Aorta (tissue), 5 donors: ENCODE measurements at places on chromosomes 11 and 22.
A peak's percentile ranks its signal among the peaks of the same experiment; 100 is the strongest.

- DNase-seq: no peak
- H3K27me3 ChIP-seq: no peaks in the 10 kb centered on the region
- no peaks in the 10 kb centered on the region for H3K36me3 ChIP-seq
- H3K4me3 ChIP-seq: no peak overlapping the region
- no peaks in the 10 kb centered on the region for H3K4me1 ChIP-seq
- no peak overlapping the region for H3K27ac ChIP-seq
These were observed 363.1 kb downstream of the MN1 start for GRCh38 chr22:27438271-27438980.

DNA sequence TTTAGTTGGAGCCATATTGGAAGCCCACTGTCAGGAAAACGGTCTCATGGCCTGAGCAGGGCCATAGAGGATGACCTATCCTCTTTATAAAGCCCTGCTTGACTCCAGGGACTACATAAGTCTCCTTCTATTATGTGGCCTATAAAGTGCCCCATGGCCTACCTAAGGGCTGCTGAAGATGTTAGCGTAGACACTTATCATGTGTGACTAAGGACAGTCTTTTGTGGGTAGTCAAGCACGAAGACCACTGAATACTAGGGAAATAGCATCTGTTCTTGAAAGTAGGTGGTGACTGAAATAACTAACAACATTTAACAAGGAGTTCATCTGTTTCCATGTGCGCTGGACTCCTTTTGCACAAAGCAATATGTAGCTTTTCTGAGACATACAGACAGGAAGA, 117.1 kb downstream of the SWAP70 start:
- no peaks in the 10 kb centered on the region for H3K4me1 ChIP-seq
- H3K36me3 ChIP-seq: peaks cover 16% of the 10 kb centered on the region
- no peak for DNase-seq
- H3K4me3 ChIP-seq: no peak overlapping the region
- H3K27ac ChIP-seq: no peak overlapping the region
- no peaks in the 10 kb centered on the region for H3K27me3 ChIP-seq

DNA sequence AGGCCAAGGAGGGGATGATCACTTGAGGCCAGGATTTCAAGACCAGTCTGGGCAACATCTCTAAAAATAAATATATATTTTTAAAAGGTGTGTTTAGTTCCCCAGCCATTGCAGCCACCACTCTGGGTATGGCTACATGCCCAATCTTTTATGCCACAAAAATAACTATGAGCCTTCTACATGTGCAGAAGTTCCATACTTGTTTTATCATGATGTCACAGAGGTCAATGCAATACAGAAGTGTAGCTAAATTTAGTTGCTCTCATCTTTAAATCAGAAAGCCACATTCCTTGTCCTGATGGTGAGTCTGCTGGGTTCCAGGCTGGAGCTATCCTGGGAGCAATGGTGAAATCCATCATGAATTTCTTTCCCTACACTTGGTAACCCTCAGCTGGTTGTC, 436.3 kb downstream of the DYNC2H1 start:
- no peak overlapping the region for H3K27ac ChIP-seq
- no peak for DNase-seq
- no peaks in the 10 kb centered on the region for H3K27me3 ChIP-seq

GRCh38 chr22:29032014-29032475, 29.6 kb downstream of the C22orf31 start:
- no peak overlapping the region for H3K4me3 ChIP-seq
- peak overlapping the region; percentile 89 for H3K27ac ChIP-seq
- H3K27me3 ChIP-seq: no peaks in the 10 kb centered on the region
- no peaks in the 10 kb centered on the region for H3K36me3 ChIP-seq
- peaks cover 4% of the 10 kb centered on the region for H3K4me1 ChIP-seq

GRCh38 chr11:122655527-122656072, at the start of gene UBASH3B:
Gene UBASH3B, plus strand, starts transcription at chr11:122655722. Its CDS starts 328 bp downstream, at chr11:122656050.
- peak within 1 kb of the TSS; percentile 41 for H3K4me3 ChIP-seq
- peak; percentile 86 for DNase-seq
- H3K27ac ChIP-seq: no peak within 1 kb of the TSS
- no peaks in the 10 kb centered on the region for H3K4me1 ChIP-seq

DNA sequence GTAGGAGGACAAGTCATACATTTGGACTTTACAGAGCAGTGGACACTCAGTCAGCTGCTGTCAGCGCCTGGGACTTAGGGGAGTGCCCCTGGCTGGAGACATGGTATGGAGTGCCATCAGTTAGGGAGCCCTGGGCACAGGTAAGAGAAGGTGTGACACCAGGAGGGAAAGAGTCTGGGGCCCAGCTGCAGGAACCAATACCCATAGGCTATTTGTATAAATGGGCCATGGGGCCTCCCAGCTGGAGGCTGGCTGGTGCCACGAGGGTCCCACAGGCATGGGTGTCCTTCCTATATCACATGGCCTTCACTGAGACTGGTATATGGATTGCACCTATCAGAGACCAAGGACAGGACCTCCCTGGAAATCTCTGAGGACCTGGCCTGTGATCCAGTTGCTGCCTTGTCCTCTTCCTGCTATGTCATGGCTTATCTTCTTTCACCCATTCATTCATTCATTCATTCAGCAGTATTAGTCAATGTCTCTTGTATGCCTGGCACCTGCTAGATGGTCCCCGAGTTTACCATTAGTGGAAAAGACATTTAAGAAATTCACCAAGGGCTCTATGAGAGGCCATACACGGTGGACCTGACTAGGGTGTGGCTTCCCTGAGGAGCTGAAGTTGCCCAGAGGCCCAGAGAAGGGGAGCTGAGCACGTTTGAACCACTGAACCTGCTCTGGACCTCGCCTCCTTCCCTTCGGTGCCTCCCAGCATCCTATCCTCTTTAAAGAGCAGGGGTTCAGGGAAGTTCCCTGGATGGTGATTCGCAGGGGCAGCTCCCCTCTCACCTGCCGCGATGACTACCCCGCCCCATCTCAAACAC, 850 bp upstream of the MIF start:
- H3K4me1 ChIP-seq: no peaks in the 10 kb centered on the region
- no peaks in the 10 kb centered on the region for H3K27me3 ChIP-seq
- H3K36me3 ChIP-seq: no peaks in the 10 kb centered on the region
- DNase-seq: peak; percentile 57
- peak overlapping the region; percentile 5 for H3K4me3 ChIP-seq

- H3K27me3 ChIP-seq: no peaks in the 10 kb centered on the region
- no peaks in the 10 kb centered on the region for H3K4me1 ChIP-seq
- no peak overlapping the region for H3K27ac ChIP-seq
- H3K4me3 ChIP-seq: no peak overlapping the region
- DNase-seq: no peak
These were observed 29.6 kb downstream of the PAK1 start for GRCh38 chr11:77444261-77444660.

- H3K27me3 ChIP-seq: no peaks in the 10 kb centered on the region
- H3K36me3 ChIP-seq: no peaks in the 10 kb centered on the region
- no peak overlapping the region for H3K4me3 ChIP-seq
- DNase-seq: no peak
- H3K4me1 ChIP-seq: no peaks in the 10 kb centered on the region
These were observed 21.5 kb upstream of the CABP2 start for GRCh38 chr11:67544616-67545242.

- no peak for DNase-seq
- H3K4me1 ChIP-seq: no peaks in the 10 kb centered on the region
- H3K27me3 ChIP-seq: no peaks in the 10 kb centered on the region
- H3K4me3 ChIP-seq: no peak overlapping the region
These were observed 852.1 kb upstream of the LRRC4C start for GRCh38 chr11:42311514-42311913.

GRCh38 chr11:112831969-112832766, 129.1 kb upstream of the NCAM1 start:
- no peaks in the 10 kb centered on the region for H3K36me3 ChIP-seq
- no peaks in the 10 kb centered on the region for H3K4me1 ChIP-seq
- no peak for DNase-seq
- no peak overlapping the region for H3K27ac ChIP-seq
- H3K4me3 ChIP-seq: no peak overlapping the region

DNA sequence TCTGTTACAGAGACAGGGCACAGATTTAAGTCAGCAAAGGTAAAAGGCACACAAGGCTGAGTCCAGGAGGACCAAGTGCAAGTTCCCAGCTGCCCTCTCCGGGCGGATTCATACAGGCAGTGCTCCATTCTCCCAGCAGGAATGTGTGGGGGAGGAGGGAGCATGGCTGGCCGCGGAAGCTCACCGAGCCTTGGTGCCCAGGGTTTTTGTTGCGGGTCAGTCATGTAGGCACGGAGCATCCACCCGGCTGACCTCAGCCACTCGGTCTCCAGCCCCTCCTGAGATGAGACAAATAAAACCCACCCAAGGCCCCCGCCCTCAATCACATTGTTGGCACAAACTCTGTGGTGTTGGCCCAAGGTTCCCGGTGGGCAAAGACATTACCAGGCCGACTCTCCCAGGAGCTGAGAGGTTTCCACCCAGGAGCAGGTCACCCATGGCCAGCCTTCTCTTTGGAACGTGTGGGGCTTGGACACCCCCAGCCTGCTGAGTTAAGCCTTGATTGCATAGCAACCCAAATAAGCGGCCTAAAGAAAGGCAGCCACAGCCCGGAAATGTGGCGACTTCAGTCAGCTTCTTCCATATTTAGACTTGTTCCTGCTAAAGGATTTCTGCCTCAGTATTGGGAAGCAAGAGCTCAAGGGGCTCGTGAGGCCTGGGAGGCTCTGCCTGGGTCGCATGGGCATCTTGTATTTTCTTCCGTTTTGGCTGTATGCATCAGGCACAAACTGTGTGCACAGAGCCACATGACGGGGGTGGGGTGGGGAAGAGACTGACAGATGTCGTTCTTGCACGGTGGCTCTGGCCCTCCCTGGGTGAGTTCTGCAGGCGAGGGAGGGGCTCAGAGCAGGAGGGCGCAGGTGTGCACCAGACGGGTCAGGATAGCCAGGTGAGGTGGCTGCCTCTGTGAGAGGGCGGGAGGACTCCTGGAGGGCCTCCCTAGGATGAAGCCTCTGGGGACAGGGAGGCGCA, 63.0 kb downstream of the ARHGAP8 start:
- no peak overlapping the region for H3K27ac ChIP-seq
- H3K4me3 ChIP-seq: no peak overlapping the region
- H3K36me3 ChIP-seq: no peaks in the 10 kb centered on the region
- H3K4me1 ChIP-seq: no peaks in the 10 kb centered on the region
- DNase-seq: peak; percentile 60
- H3K27me3 ChIP-seq: no peaks in the 10 kb centered on the region
